ENCODE measurements at places on chromosomes 12 and 14.
A peak's percentile ranks its signal among the peaks of the same experiment; 100 is the strongest.

DNA sequence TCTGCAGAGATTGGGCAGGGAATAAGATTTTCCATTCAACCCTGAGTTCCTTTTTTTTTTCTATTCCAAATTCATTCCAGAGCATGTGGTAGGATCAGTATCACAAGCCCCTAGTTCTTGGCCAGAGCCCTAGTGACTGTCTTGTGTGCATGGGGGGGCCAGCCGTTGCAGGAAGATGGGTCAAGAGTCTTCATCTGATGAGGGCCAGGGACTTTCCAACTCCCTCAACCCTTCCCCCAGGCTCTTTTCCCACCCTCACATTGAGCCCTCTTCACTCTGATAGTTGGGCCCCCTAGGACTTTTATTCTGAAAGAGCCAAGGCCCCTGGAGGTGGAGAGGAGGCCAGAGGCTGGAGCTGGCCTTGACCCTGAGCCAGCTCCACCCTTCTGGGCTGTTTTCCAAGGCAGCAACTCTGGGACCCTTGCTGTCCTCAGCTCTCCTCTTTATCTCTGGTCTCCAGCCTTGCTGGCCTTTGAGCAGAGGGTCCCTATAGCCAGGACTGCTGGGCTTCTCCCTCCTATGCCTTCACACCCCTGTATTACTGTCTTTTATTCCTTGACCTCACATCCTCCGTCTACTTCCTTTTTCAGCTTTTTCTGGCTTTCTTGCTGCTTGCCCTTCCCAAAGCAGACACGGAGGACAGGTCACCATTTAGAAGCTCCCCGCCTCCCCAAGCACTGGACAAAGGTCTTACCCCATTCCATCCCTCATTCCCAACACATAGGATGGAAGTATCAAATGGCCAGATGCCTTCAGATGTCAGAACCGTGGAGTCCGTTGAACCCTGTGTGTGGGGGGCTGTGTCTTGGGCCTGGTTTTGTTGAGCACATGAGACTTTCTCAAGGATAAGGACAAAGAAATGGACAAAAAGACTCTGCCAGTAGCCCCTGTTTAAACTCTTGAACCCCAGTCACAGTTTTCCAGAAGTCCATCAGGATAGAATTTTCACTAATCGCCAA is 5.6 kb downstream of the RBP5 start:
- DNase-seq = no peak

DNA sequence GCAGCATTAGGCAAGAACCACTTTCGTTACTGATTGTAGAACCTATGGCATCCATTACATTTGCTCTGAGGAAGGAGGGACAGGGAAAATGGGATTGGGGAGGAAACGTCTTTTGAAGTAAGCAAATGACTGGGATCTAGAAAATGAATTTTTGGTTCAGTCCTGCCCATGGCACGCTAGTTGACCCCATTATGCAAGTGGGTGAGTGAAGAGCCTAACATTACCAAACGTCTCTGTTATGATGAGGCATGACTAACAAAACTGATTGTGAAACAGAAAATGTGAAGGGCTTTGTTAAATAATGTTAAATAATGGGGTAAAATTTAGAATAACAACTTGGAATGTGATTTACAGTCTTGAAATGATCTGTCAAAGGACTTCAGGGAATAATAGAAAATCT is 38.9 kb downstream of the CPSF2 start:
- no peak for DNase-seq

DNA sequence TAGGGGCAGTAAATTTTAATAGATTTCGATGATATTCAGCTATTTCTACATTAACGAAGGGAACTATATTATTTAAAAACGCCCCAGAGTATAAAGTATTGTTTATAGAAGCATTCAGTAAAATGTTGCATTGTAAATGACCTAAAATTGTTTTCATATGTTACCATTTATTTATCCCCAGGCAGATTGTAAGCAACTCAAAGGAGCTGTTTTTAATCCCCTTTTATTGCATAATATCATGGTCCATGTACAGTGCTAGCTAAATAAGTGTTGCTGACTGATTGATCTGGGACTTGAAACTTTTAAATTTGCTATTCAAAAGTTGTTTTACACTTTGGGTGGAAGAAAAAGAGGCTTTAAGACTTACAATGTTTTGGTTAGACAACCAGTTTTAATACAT is 199.0 kb upstream of the SLC38A2 start:
- no peak for DNase-seq

DNA sequence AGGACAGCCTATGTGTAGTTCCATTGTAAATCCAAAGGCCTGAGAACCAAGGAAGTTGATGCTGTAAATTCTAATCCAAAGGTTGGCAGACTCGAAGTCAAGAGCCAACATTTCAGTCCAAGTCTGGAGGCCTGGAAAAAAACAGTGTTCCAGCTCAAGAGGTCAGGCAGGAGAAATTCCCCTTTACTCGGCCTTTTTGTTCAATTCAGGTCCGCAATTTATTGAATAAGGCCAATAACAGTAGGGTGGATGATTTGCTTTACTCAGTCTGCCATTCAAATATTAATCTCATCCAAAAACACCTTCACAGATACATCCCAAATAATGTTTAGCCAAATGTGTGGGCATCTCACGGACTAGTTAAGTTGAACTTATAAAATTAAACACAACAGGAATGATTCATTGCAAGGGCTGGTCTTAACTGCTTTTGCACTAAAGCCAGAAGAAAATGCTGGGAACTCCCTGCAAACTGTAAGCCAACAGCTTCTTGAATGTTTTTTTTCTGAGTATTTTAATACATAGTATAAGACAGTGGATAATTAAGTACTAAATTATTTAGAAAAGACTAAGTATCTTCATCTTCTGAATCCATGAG is 197.4 kb upstream of the GARIN6 start:
- no peak for DNase-seq

DNA sequence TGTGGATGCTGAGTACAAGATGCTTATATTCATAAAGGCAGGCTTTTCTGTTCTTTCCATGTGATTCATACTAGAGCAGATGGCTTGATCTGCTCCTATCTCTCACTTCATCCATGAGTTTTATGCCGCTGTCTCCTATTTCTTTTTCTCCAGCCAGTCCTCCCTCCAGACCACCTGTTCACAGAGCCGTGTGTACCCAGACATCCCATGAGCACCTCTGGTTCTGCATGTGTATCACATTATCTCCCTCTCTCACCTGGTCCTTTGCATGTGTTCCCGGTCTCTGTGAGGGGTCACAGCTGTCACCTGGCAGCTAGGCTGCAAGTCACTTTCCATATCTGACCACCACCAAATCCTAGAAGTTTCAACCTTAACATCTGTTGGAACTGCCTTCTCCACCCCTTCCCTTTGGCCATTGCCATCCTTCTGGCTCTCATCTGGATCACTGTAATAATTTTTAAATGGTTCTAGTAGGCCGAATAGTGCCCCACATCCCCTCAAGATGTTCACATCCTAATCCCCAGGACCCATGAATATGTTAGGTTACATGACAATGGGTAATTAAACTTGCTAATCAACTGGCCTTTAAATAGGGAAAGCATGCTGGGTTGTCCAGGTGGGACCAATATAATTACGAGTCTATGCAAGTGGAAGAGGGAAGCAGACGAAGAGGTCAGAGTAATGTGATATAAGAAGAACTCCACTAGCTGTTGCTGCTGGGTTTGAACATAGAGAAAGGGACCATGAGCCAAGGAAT is 168.1 kb downstream of the SNAPC1 start:
- DNase-seq = no peak

- no peak for DNase-seq
Observed at GRCh38 chr12:92779902-92780301, 77.1 kb downstream of the PLEKHG7 start.

DNA sequence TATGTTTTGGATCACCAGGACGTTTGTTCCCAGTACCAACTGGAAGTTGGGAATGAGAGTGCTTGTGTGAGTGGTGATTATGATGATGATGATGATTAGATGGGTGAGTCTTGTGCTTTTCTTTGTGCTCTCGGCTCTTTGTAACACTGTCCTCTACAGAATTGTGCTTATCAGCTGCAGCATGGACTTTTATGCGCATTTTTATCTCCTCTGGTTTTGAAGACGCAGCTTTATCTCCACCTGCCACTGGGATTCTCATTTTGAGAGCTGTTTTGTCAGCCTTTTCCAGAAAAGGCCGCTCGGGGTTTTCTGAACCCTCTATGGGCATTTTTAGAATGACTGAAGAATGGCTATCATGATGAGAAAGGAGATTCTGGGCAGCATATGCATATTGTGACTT is 11.5 kb upstream of the KANSL2 start:
- no peak for DNase-seq

DNA sequence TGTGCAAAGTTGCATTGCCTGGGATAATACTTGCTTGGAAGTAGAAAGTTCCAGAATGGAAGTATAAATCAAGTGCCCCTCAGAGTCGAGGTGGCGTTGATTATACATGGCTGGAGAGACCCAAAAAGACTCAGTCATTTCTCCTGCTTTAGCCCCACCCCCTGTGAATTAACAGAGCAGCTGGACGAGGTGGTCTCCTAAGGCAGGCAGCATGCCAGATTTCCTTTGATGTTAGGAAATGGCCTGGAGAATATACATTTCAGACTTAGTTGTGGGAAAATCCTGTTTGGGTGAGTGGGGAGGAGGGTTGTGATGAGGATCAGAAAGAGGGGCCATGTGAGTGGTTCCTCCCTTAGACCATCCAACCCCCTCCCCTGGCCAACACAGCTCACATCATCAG is 406.1 kb upstream of the TMPO start:
- no peak for DNase-seq

- DNase-seq = no peak
Observed at GRCh38 chr12:117404940-117405339, 43.5 kb upstream of the NOS1 start.

DNA sequence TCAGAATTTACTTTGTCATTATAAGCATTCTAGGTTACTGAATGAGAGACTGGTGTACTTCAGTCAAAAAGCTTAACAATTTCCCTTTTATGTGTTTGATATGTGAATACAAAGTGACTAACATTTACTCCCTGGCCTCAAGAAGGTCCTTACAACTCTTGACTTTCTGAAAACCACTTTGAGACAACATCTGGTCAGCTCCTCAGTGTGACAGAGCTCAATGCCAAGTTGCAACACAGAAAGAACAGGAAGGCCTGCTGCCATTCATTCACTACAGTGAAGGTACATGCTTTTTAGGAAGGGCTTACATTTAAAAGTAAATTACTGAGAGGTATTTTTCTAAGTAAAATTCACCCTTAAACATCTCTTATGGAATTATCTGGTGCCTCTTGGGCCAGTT is 2.3 kb upstream of the NAA30 start:
- DNase-seq = no peak

DNA sequence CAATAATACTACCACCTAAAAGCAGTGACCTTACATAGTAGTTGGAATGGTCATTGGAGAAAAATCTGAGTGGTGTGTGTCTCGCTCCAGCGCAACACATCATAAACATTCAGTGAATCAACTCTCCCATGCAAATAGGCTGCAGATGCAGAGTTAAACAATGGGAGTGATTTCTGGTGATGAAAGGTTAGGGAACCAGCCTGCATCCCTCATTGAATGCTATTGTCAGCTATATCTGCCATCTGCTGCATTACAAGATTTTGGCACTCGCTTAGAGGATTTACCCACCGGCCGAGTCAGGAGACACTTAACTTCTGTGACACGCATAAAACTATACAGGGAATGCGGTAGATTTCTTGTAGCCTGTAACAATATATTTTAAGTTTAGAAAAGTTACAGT is 900.9 kb downstream of the FLRT2 start:
- no peak for DNase-seq

GRCh38 chr14:56608689-56609088 is 29.1 kb downstream of the TMEM260 start:
- DNase-seq = no peak

- no peak for DNase-seq
Observed at GRCh38 chr12:94460616-94460959, 921 bp upstream of the CEP83 start.

GRCh38 chr14:90426663-90427062 is 29.8 kb downstream of the CALM1 start:
- no peak for DNase-seq

DNA sequence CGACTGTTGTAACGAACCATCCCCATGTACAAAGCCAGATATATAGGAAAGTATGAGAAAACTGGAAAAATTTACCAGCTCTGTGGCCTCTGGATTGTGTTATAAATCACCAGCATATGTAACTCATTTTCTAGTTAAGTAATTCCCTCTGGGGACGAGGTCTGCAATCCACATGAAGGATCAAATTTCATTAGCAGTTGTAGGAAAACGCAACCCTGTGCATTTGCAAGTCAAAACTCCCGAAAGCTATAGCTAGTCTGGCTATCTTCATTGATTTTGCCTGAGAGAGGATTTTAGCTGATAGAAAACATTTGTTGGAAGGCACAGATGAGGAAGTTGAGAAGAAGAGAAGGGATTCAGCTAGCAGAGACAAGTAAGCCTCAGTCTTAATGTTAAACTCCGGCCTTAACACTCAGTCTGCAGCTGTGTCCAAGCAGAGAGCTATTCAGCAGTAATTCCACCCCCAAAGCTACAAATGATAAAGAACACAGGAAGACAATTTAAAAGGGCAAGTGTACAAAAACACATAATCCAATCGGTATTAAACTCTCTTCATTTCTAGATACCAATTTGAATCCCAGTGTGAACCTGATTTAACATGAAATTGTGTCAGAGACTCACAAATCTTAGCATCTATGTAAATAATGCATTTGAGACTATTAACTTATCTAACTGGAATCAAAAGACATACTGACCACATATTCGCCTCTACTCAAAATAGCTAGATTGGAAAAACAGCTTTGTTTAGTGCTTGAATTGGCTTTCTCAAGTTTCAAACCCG is 54.2 kb upstream of the CERS5 start:
- no peak for DNase-seq

- no peak for DNase-seq
Observed at GRCh38 chr12:107895966-107896365, 121.5 kb downstream of the ASCL4 start.

GRCh38 chr12:92928421-92928961 is 604 bp downstream of the EEA1 start:
- peak; percentile 44 for DNase-seq

- no peak for DNase-seq
Observed at GRCh38 chr12:32860192-32860591, 36.4 kb downstream of the PKP2 start.

DNA sequence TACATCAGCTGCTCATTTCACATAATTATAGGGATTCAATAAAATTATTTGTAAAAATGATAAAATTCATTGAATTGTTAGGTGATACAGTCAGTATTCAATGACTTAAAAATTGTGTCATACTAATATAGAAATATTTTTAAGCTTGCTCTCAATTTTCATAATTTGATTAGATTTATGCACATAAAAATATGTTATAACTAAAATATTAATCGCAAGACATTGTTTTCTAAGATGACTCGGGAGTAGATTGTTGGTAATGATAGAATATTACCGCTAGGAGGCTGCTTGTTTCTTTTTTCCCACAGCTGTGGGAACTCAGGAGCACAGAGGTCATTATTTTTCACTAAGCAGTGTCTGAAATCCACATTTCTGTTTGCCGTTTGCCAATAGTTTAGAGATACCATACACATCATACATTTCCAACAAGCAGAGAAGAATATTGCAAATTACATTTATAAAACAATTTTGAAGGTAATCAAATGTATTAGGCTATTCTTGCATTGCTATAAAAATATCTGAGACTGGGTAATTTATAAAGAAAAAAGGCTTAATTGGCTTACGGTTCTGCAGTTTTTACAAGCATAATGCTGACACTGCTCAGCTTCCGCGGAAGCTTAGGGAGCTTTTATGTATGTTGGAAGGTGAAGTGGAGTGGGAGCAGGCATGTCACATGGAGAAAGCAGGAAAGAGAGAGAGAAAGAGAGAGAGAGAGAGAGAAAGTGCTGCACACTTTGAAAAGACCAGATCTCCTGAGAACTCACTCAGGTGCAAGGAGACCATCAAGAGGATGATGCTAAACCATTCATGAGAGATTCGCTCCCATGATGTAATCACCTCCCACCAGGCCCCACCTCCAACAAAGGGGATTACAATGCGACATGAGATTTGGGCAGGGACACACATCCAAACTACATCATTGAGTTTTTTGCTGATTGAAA is 9.2 kb downstream of the CD69 start:
- DNase-seq = no peak

All from CD4-positive, alpha-beta T cell treated with Interleukin-17A for 4 hours (primary cell).